ENCODE measurements at places on chromosomes 1 and 21. TPM values are rescaled to one million over a fixed set of nuclear protein-coding genes. Genes with fewer than 3 reads are reported as not detected.

DNA sequence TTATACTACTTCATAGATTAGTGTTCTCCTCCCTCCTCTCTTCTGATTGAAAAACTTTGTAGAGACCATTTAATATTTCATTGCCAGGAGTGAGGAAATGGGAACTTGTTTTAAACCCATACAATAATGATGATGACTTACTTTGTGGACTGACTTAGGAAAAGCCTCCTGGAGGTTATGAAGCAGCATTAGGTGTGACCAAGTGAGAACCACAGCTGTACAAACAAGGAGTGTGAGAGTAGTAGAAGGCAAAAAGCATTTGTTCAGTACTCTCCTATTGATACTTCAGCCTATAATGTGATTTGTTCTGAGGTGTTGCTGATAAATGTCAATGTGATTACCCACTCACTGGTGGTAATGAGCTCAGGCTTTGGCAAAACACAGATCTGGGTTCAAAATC, 8.4 kb downstream of the TIPRL start:
- DNase-seq = no peak

DNA sequence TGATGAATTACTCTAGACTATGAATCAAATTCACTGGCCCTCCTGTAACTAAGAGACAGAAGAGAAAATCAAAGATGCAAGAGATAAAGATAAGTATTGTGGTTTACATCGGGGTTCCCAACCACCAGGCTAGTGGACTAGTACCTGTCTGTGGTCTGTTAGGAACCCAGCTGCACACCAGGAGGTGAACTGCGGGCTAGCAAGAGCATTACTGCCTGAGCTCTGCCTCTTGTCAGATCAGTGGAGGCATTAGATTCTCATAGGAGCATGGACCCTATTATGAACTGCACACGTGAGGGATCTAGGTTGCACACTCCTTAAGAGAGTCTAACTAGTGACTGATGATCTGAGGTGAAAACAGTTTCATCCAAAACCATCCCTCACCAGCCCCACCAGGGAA, 58.9 kb upstream of the DUSP10 start:
- DNase-seq = no peak

The SLC35A3 gene
- 206 TPM for total RNA-seq

- DNase-seq = no peak
Measured at GRCh38 chr1:213656503-213656902, 331.3 kb upstream of the PROX1 start.

The MCOLN2 gene
- total RNA-seq = 15.4 TPM

DNA sequence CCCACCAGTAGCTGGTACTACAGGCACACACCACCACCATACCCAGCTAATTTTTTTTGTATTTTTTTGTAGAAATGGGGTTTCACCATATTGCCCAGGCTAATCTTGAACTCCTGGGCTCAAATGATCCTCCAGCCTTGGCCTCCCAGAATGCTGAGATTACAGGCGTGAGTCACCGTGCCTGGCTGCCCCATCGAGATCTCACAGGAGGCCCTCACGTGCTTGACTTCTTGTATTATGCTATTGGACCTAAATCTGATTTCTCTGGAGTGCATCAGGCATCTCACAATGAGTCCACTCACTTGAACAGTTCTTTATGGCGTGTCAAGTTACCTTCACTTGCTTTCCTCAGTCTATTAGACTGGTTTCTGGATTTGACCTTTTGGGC, 9.3 kb upstream of the RSRP1 start:
- no peak for DNase-seq

DNA sequence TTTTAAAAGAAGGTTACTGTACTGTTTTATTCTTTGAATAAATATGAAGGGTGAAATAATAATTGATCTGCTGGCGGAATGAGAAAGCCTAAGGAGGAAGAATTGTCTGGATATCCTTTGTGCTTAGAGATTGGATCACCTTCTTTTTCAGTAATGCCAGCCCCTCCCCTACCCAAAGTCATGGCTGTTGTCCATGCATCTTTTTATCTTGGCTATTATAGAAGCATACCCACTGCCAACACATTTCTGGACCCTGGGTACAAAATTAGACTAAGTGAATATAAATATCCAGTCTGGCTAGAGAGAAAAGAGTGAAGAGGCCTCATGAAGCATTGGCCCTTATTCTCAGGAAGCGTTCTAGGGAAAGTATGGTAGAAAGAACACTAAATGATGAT, 28.1 kb downstream of the AK4 start:
- no peak for DNase-seq

- DNase-seq = no peak
Measured at GRCh38 chr1:101588677-101589076, 351.9 kb downstream of the S1PR1 start.

- DNase-seq = no peak
Measured at GRCh38 chr1:154784416-154784815, 85.7 kb downstream of the KCNN3 start.

The GPR3 gene
- total RNA-seq = 0.49 TPM

- no peak for DNase-seq
Measured at GRCh38 chr1:189463166-189463565, 1014.5 kb downstream of the BRINP3 start.

The NFASC gene
- 13.9 TPM for total RNA-seq

The SNAP47 gene
- 19.0 TPM for total RNA-seq

The SPRR4 gene
- total RNA-seq = not detected

The PDE9A gene
- total RNA-seq = 56.0 TPM

DNA sequence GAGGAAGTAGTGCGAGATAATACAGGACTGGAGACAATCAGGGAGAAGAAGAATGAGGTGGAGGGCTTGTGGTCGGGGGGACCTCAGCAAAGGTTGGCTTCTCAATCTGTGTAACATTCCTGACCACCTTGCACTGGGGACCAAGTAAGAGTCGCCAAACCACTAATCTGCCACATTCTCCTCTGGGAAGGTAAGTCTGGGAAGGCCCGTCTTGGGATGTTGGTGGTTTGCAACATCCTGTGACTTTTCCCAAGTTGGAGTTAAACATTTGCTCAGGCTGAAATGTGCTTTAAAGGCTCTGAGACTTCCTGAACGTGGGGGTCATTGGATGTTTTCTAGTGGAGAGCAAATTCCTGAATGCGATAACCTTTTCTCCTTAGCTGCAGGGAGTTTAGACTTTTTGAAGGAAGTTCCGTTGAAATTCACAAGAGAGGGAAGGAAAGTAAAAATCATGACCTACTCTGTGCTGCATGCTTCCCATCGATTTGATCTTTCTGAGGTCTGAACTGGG, 325.9 kb downstream of the RPS6KC1 start:
- DNase-seq = no peak

- DNase-seq = peak; percentile 76
Measured at GRCh38 chr1:227318016-227318852, at the start of gene CDC42BPA. CDC42BPA (minus strand) TSS chr1:227318492; CDS start chr1:227317182, 1,310 bp downstream.

The AJAP1 gene
- total RNA-seq = 0.42 TPM

The RBM34 gene
- 59.8 TPM for total RNA-seq

The NPPB gene
- total RNA-seq = not detected

DNA sequence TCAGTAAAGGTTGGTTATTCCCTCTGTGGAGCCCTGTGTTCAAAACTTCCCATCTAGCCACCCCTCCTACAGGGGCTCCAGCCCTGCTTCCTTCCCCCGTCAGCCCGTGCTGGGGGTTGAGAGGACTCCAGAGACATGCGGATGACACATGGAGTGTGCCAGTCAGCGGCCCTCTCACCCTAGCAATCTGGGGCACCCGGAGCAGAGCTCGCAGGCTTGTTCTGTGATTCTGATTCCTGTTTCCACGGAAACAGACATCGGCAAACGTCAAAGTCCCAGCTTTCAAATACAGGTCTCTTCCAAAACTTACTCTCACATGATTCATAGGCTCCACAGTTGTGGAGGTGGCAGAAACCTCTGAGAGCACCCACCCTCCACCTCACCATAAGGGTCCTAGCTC, 9.8 kb upstream of the SSBP3 start:
- no peak for DNase-seq

DNA sequence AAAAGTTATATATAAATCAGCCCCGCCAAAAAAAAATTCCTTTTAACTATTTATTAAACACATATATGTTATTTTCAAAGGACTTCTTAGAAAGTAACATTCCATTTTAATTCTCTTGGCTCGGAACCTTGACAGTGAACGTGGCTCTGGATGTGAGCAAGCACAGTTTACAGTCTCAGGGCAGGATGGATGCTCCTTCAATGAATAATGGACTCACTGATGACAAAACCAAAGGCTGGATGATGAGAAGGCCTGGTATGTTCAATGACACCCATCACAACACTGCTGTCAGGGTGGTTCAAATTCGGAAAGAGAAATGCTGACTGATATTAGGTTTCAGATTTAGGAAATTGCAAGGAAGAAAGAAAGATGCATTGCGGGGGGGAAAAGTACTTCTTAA, 148.8 kb downstream of the SIPA1L2 start:
- DNase-seq = no peak

- peak; percentile 92 for DNase-seq
Measured at GRCh38 chr1:154182344-154183045, 9.4 kb downstream of the TPM3 start.

GRCh38 chr1:113895098-113895497, 7.7 kb upstream of the BCL2L15 start:
- DNase-seq = no peak

DNA sequence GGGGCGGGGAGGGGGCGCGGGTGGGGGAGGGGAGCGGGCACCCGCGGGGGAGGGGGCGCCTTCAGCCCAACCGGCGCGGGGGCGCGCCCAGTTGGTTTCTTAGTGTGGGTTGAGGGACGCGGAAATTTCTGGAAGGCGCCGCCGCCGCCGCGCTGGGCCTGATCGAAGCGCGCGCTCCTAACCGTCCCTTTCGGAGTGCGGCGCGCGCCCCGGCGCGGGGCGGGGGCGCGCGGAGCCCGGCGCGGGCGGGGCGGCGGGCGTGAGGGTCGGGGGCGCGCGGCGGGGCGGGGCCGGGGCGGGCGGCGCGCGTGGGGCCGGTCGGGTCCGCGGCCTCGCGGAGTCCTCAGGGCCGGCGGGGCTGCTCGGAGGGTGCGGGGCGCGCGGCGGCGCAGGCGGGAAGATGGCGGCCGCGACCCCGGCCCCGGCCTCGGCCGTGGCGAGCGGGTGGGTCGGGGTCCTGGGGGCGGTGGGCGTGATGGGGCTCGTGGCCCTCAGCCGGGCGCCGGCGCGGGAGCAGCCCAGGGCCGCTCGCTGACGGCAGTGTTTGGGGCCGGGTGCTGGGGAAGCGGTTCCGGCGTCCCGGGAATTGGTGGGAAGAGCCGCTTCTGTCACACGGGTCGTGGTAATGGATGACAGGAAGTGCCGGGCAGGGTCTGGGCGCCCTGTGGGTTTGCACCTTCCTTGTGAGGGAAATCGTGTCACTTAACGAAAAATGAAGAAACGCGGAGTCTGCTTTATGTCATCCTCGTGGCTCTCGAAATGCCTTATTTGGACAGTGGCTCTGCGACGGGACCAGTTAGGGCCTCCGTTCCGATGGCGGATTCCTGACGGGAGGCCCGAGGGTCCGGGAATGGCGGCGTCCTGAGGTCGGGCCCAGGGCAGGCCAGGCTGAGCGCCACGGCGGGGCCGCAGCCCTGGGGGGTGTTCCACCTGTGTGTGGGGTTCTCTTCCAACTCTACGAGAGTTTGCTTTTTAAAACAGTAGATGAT, 764 bp downstream of the PKNOX1 start:
- DNase-seq = peak; percentile 64

DNA sequence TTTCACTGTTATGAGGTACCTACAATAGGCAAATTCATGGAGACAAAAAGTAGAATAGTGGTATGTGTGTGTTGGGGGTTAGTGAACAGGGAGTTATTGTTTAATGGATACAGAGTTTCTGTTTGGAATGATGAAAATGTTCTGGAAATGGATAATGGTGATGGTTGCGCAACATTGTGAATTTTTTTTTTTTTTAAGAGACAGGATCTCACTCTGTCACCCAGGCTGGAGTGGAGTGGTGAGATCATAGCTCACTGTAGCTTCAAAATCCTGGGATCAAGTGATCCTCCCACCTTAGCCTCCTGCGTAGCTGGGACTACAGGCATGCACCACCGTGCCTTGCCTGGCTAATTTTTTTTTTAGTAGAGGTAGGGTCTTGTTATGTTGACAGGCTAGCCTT, 34.5 kb upstream of the TRABD2B start:
- no peak for DNase-seq

GRCh38 chr1:220878191-220879075, 810 bp upstream of the HLX start:
- peak; percentile 53 for DNase-seq

DNA sequence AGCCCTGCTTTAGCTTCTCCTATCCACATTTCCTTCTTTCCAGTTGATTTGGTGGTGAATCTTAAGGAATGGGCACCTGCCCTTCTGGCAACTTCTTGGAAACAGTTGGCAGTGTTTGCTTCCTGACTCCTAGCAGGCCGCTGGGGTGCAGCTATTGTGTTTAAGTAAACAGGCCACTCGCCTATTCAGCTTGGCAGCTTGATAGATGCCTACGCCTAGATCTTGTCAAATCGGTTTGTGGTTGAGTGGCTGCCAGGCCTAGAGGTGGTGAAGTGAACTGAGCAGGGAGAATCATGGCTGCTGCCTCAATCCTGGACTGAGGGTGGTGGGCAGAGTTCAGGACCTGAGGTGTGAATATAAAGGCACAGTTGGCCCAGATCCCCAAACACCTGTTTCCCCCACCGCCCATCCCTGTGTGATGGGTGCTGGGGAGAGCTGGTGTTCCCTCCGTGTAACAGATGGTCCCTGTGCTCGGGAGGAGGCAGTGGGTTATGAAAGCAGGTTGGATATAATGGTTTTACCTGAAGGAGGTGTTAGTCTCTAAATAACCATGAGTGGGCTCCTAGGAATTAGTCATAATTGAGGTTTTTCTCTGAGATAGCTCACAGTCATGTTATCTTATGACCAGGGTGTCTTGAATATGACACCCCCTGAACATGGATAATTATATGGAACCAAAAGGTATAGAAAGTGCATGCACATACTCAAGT, 940 bp upstream of the PLA2G2C start:
- peak; percentile 83 for DNase-seq

The NCMAP gene
- total RNA-seq = 0.72 TPM

GRCh38 chr1:41880261-41880660, 38.5 kb downstream of the HIVEP3 start:
- DNase-seq = no peak

Data from colonic mucosa (tissue), 4 donors.